Activated CD4-positive, alpha-beta memory T cell treated with anti-CD3 and anti-CD28 coated beads, Interleukin-2, amount 10 ng/mL, durations not matched to agents 7 days and 5 days (primary cell): ENCODE measurements at places on chromosomes 2 and 18.

DNA sequence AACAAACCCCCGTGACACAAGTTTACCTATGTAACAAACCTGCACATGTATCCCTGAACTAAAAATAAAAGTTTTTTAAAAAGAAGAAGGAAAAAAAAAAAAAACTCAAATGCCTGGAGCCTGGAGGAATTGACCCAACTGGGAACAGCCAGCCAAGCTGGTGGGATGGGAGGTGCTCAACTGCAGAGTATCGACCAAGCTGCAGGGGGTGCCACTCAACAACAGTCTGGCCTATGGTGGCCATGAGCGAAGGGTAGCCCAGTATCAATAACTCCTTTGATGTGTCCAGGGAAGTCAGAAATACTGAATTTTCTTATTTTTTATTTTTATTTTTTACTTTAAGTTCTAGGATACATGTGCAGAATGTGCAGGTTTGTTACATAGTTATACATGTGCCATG lies 310.3 kb upstream of the DLGAP1 start:
- DNase-seq: no peak

- no peak for DNase-seq
Observed at GRCh38 chr2:147456779-147457178, 388.1 kb upstream of the ACVR2A start.

DNA sequence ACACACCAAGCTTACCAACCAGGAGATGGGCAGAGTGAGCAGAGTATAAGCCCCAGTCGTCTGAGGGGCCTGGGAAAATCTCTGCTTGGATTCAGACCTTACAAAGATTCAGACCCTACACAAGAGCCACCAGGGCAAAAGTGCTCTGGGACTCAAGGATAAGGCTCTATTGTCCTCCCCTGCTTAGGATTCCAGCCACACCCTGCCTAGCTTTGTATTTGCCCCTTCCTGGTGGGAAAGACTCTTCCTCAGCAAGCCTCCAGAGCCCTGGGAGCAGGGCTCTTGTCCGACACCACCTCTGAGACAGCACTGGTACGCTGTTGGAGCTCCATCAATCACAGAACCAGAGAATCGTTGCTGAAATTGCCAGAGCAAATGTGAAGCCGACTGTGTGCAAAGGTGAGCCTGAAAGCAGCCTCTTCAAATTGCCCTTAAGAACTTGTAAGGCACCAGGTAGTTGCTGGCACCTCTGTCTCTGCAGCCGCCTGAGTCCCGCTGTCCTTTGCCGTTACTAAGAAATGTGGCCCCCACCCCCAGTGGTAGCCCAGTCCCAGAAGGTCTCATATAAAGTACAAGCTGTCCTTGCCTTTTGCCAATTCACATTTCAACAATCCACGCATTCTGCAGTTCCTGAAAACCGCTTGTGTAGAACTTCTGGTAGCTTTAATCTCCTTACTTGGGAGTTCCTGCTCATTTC lies 148.7 kb downstream of the CTIF start:
- DNase-seq: no peak

DNA sequence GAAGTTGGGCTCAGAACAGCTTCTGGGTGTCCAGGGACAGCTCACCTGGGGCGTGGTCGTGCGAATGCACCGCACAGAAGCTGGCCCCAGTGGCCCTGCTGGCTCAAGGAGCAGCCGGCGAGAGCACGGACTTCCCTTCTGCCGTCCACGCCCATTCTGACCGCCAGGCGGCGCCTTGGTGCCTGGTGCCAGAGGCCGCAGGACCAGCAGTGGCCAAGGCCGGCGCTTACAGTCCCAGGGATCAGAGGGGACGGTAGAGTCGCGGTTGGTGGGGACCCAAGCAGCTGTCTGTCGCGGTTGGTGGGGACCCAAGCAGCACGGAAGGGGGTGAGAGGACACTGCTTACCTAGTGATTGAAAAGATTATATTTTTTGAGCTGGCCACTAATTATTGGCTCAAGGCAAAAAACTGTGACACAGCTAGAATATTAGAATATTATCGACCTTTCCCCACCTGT lies 25.7 kb downstream of the NPPC start:
- DNase-seq: peak; percentile 61

DNA sequence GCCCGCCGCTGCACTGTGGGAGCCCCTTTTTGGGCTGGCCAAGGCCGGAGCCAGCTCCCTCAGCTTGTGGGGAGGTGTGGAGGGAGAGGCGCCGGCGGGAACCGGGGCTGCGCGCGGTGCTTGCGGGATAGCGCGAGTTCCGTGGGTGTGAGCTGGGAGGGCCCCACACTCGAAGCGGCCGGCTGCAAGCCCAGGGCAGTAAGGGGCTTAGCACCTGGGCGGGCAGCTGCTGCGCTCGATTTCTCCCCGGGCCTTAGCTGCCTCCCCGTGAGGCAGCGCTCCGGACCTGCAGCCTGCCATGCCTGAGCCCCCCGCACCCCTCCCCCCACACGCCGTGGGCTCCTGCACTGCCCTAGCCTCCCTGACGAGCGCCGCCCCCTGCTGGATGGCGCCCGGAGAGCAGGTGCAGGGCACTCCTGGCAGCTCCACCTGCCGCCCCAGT lies 124.4 kb downstream of the CCDC178 start:
- no peak for DNase-seq

- DNase-seq: peak; percentile 56
Observed at GRCh38 chr2:241620419-241620769, 16.6 kb downstream of the THAP4 start.

DNA sequence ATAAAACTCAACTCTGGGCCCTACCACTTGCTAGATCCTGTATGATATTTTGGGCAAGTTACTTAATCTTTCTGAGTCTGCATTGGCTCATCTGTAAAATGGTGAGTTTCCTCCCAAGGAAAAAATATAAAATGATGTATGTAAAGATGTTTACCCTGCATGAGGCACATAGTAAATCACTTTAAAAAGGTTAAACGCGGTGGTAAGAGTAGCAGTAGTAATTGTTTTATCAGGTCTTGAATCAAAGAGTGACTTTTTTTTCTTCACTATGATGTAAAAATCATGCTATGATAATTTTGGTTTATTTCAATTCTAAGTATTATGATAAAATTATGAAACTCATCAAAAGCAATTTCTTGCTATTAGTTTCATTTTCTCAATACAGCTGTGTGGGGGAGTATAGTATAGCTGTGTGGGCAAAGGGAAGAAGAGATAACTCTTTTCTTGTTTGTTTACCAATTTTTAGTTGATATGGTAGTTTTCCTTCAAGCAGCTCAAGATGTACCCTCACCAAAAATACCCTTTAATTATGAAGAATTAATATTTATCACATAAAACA lies 10.7 kb downstream of the ARHGAP15 start:
- no peak for DNase-seq

DNA sequence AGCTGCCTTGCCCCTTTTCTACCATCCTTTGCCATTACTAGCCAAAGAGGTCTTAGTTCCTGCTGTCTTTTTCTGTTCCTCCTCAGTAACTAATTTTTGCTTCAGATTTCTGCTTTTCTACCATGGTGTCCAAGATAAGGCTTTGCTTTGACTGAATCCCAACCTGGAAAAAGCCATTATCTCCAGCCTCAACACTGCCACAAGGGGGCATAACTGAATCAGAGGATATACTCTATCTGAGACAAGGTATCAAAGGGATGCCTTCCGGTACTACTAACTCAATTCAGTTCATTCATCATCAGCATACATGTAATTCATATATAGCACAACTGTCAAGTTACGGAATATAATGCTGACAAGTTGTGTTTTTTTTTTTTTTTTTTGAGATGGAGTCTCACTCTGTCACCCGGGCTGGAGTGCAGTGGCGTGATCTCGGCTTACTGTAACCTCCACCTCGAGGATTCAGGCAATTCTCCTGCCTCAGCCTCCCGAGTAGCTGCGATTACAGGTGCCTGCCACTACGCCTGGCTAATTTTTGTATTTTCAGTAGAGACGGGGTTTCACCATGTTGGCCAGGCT lies 11.4 kb downstream of the OSGEPL1 start:
- peak; percentile 42 for DNase-seq

GRCh38 chr2:121147766-121148165 lies 137.2 kb downstream of the TFCP2L1 start:
- no peak for DNase-seq

- no peak for DNase-seq
Observed at GRCh38 chr2:15670981-15671380, 79.3 kb downstream of the DDX1 start.

DNA sequence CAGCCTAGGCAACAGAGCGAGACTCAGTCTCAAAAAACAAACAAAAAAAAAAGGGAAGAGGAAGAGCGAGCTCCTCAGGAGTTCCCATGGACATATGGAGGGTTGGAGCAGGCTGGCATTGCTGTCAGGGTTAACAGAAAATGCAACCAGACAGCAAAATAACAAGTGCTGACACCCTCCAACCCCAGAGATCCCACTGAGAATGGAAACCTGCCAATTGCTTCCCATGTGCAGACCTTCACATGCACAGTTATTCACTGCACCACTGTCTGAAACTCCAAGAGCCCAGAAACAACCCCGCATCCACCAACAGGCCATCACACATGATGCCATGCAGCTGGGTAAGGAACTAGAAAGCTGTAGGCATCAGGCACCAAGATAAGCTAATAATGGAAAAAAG lies 43.5 kb downstream of the TFCP2L1 start:
- no peak for DNase-seq

- DNase-seq: no peak
Observed at GRCh38 chr2:26521054-26521912, 43.4 kb upstream of the OTOF start.

- DNase-seq: no peak
Observed at GRCh38 chr2:177165721-177166711, 46.6 kb upstream of the HNRNPA3 start.

GRCh38 chr2:55906993-55907392 lies 16.6 kb downstream of the EFEMP1 start:
- DNase-seq: no peak

GRCh38 chr2:69082430-69082997 lies 69.5 kb downstream of the ANTXR1 start:
- DNase-seq: no peak

DNA sequence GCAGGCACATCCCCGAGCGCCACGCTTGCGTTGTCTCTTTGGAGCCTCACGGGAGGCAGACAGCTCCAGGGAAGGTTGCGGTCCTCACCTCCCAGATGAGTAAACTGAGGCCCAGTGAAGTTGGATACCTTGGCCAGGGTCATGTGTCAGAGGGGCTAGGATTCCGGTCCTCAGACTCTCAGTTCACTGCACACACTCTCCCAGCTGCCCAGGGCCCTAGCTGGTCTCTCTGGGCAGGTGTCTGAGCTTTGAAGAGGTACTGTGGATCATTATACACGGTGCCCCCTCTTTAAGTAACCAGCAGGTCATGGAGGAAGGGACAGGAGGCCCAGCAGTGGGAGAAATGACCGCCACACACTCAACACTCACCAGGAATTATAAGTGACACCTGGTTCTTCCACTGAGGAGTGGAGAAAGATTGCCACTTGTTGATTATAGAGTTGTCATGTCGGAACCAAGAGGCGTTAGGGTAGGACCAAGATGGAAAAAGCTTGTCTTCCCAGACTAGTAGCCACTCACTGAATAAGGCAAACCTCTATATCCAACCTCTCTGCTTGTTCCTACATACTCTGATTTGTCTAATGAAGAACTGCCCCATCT lies 588 bp downstream of the TMEM214 start:
- DNase-seq: no peak

GRCh38 chr2:152568531-152568930 lies 148.7 kb downstream of the PRPF40A start:
- DNase-seq: no peak

- no peak for DNase-seq
Observed at GRCh38 chr2:43085929-43086328, 140.5 kb downstream of the ZFP36L2 start.

DNA sequence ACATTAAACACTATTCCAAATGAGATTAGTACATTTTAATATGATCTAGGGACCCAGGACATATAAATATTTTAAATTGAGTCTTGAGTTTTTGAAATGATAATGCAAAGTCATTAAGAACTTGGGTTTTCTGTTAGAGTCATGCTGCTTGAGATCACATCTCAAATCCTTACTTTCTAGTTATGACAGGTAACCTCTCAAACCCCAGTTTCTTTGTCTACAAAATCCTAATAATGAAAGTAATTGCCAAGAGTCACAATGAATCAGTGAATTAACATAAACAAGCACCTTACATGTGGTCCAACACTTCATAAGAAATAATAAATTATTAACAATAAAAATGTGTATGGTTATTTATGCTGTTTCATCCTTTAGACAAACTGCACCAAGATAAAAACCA lies 607.6 kb downstream of the LRP1B start:
- no peak for DNase-seq

- no peak for DNase-seq
Observed at GRCh38 chr2:166404831-166405568, 29.3 kb upstream of the SCN9A start.

- no peak for DNase-seq
Observed at GRCh38 chr2:156005531-156005930, 327.0 kb downstream of the NR4A2 start.

DNA sequence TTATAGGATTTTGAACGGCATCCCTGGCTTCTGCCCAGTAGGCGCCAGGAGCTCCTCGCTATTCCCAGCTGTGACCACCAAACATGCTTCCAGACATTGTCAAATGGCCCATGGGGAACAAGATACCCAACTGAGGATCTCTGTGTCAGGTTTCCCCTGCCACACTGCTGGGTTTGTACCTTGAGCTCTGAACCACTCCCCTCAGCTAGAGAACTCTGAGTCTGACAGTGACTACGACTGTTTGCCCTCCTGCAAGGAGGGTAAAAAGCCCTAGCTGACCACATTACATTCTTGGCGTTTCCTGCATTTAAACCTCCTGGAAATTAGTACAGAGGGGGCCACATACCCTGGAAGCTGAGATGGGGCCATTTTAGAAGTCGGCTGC lies 12.4 kb downstream of the LRRFIP1 start:
- DNase-seq: no peak

- DNase-seq: no peak
Observed at GRCh38 chr2:179569831-179570233, 291.6 kb downstream of the ZNF385B start.

DNA sequence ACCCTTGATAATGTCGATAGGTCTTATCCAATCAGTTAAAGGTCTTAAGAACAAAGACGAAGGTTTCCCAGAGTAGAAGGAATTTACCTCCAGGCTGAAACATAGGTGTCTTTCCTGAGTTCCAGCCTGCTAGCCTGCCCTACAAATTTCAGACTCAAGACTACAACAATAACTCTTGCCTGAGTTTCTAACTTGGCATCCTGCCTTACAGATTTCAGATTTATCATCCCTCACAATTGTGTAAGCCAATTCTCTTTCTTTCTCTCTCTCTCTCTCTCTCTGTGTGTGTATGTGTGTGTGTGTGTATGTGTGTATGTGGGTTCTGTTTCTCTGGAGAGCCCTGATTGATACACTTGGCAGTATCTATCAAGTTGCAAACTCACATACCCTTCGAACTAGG lies 37.2 kb upstream of the B4GALT6 start:
- no peak for DNase-seq

- DNase-seq: no peak
Observed at GRCh38 chr18:45771587-45772480, 47.9 kb downstream of the SLC14A1 start.

DNA sequence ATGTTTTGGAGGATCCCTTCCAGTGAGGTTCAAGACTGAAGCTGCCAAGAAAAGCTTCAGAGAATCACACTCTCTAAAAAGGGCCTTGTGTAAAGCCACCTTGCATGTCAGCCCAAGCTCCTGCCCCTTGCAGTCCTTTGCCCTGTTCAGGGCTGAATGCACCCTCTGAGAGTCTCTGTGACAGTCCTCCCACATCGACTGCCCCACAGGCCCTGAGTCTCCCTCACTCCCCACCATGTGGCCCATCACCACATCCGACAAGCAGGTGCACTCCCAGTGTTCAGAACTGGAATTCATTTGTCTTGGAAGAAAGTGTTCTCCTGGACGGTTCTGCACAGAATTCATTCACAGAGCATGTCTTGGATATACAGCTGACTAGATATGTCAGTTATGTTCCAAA lies 31.0 kb downstream of the BCL11A start:
- no peak for DNase-seq

- no peak for DNase-seq
Observed at GRCh38 chr2:137964066-137964858, at the start of gene HNMT. HNMT (plus strand) TSS chr2:137964473; CDS start chr2:137964492, 19 bp downstream.
